ENCODE measurements at places on chromosomes 5 and 9. TPM values are rescaled to one million over a fixed set of nuclear protein-coding genes. Genes with fewer than 3 reads are reported as not detected.

The ECM2 gene
- 9.4 TPM for total RNA-seq

GRCh38 chr5:115496936-115497576 is 47.5 kb downstream of the FEM1C start:
- no peak overlapping the region for H3K27ac ChIP-seq
- no peaks in the 10 kb centered on the region for H3K4me1 ChIP-seq
- no peaks in the 10 kb centered on the region for H3K36me3 ChIP-seq
- no peak for DNase-seq
- H3K27me3 ChIP-seq, result no peaks in the 10 kb centered on the region

GRCh38 chr9:8733131-8733954 is 933.8 kb upstream of the DMAC1 start:
- no peak overlapping the region for H3K27ac ChIP-seq
- peaks cover 14% of the 10 kb centered on the region for H3K4me1 ChIP-seq
- H3K4me3 ChIP-seq, result peak overlapping the region; percentile 31
- H3K36me3 ChIP-seq, result no peaks in the 10 kb centered on the region

The WASHC1 gene
- 25.1 TPM for total RNA-seq
